Activated T-cell treated with anti-CD3 and anti-CD28 coated beads for 4 hours (primary cell): ENCODE measurements at places on chromosomes 2 and 18.

- DNase-seq = no peak
These were observed 17.5 kb downstream of the CAPN13 start for GRCh38 chr2:30789670-30790210.

GRCh38 chr2:105470979-105471378 lies 72.1 kb upstream of the FHL2 start:
- DNase-seq = no peak

DNA sequence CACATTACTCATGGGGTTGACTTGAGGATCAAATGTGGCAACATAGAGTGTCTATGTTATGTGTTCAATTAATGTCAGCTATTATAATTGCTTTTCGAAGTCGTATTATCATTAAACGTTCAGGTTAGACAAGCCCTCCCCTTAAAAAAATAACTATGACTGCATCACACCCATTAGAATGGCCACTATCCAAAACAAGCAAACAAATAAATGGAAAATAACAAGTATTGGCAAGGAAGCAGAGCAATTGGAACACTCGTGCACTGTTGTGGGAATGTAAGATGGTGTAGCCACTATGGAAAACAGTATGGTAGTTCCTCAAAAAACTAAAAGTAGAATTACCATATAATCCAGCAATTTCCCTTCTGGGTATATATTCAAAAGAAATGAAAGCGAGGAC lies 10.0 kb upstream of the CTIF start:
- DNase-seq = no peak

GRCh38 chr2:217920879-217921603 lies 81.8 kb downstream of the TNS1 start:
- DNase-seq = no peak

GRCh38 chr2:134681201-134681600 lies 37.6 kb downstream of the TMEM163 start:
- no peak for DNase-seq

DNA sequence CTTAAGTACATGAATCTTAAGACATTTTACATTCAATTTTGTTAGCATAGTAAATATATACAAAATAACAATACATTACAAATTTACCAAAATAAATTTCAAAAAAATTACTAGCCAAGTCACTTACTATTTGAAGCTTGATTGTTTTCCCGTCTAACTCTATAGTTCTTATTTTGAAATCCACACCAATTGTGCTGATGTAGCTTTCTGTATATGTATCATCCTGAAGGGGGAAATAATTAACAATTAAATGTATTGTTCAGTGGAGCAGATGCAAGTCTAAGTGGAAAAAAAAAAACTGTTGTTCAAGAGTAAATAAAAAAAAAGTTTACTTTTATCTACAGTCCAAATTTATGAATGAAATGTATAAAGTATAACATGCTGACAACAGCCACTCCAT lies 32.1 kb downstream of the RAB1A start:
- DNase-seq = no peak

DNA sequence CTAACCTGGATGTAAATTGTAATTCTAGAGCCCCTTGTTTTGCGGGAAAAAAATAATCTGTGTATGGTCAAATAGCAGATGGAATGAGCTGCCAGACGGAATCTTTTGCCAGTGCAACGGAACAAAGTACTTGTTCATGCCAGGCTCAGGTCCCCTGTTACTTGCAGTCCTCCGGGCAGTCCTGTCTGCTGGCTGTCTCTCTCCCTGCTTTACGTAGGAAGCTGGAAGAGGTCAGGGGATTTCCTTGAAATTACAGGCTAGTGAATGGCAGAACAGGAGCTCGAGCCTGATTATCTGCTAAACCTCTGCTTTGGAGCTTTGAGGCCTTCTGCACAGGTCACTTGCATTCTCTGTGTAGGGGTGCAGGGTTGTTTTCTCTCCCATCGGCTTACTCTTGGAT lies 54.8 kb downstream of the LRRFIP1 start:
- DNase-seq = no peak

- DNase-seq = no peak
These were observed 48.5 kb downstream of the SMAD7 start for GRCh38 chr18:48902023-48902855.

DNA sequence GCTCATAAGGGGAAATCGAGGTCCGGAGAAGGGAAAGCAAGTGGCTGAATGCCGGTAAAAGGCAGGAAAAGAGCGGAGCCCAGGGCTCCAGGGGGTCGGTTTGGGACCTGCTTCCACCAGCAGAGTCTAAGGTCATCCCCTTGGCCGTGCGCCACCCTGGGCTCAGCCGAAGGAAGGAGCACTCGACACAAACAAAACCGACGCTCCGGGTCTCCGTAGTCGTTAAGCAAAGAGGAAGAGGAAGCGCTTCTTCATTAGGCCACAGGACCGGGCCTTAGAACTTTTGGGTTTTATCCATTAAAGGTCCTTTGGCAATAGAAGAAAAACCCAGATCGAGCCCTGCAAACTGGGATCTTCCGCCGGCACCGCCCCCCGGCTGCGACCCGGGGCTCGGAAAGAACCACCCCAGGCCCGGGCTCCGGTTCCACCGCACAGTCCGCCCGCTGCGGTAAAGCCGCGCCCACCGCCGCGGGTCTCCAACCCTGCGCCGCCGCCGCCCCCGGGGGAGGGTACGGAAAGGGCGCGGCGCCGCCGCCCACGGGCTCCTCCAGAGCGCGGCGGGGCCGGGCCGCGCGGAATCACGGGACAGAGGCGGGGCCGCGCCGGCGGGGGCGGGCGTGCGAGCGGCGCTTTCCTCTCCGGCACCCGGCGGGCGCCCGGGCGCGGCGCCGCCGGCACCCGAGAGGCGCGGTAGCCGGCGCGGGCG lies at the start of gene TTL:
Gene TTL (plus strand): TSS at position 629 of the 706 bp plus-strand sequence. CDS start 189 bp downstream, outside the sequence.
- DNase-seq = peak; percentile 72

DNA sequence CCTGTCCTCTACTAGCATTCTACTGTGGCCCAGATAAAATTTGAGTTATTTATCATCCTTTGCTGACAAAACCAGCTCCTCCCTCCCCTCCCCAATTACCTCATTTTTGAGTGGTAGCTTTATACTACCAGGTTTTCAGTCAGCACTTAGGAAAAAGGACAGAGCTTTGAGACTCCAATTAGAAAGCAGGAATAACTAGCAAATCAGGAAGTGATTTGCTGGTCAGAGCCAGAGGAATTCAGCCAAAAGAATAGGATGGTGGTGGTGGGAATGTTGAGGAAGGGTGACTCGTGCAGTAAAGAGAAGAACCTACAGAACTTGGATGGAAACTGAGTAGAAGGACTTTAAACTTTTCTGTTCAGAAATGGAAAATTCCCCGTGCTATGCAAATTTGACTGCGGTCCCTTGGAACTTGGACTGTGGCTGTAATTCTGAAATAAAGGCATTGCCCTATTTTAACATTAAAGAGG lies 3.7 kb downstream of the MYL12B start:
- DNase-seq = no peak

GRCh38 chr2:175576270-175576669 lies 394.8 kb upstream of the ATP5MC3 start:
- DNase-seq = no peak

DNA sequence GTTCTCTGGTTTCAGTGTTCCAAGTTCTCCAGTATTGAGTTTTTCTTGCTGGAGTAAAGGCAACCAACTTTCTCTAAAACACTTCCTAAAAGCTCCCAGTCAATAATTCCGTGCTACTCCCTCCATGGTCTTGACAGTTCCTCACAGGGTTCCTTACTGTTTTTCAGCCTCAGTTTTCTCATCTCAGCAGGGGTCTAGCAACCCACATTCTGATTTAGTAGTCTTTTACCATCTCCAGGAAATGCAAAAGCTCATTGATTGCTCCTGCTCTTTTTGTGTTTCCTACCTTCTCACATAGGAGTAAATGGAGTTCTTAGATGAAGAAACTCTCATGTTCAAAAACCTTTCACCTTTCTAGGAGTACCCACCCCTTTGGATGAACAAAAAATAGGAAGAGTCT lies 978.8 kb upstream of the POU3F3 start:
- DNase-seq = no peak

GRCh38 chr2:24272907-24273306 lies 87.4 kb downstream of the ITSN2 start:
- DNase-seq = no peak

GRCh38 chr2:72165792-72166191 lies 18.1 kb upstream of the CYP26B1 start:
- DNase-seq = no peak

GRCh38 chr2:180787330-180787729 lies 193.1 kb upstream of the UBE2E3 start:
- no peak for DNase-seq

DNA sequence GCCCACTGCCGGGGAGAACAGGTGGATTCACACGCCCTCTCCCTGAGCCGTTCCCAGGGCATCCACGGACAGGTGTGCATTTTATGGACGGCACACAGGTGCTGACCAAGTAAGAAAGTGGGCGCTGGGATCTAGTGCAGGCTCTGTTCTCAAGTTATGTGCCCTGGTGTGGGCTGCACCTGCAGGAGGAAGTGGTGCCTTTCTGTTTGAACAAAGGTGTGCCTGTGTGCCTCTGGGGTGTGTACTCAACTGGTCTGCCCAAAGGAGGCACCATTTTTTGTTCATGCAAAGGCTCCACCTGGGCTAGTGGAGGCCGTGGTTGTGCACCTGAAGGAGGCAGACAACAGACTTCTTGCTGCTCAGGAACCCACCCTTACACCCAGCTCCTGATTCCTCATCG lies 88.2 kb upstream of the HK2 start:
- DNase-seq = no peak

DNA sequence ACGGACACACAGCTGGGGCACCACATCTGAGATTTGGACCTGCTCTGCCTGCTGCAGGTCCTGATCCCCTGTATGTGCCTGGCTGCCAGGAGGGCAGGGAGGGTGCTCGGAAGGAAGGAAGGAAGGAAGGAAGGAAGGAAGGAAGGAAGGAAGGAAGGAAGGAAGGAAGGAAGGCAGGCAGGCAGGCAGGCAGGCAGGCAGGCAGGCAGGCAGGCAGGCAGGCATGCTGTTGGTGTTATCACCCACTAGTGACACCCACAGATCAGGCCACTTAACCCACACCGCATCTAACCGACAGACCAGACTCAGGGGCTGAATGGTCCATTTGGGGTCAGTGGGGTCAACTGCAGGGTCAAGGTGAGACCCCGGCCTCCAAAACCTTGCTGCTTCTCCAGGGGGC lies 5.8 kb downstream of the KLHL30 start:
- no peak for DNase-seq

- DNase-seq = no peak
These were observed 79.2 kb downstream of the PTPRM start for GRCh38 chr18:7646174-7646886.

GRCh38 chr18:47682876-47683275 lies 247.6 kb downstream of the SMAD2 start:
- DNase-seq = no peak

DNA sequence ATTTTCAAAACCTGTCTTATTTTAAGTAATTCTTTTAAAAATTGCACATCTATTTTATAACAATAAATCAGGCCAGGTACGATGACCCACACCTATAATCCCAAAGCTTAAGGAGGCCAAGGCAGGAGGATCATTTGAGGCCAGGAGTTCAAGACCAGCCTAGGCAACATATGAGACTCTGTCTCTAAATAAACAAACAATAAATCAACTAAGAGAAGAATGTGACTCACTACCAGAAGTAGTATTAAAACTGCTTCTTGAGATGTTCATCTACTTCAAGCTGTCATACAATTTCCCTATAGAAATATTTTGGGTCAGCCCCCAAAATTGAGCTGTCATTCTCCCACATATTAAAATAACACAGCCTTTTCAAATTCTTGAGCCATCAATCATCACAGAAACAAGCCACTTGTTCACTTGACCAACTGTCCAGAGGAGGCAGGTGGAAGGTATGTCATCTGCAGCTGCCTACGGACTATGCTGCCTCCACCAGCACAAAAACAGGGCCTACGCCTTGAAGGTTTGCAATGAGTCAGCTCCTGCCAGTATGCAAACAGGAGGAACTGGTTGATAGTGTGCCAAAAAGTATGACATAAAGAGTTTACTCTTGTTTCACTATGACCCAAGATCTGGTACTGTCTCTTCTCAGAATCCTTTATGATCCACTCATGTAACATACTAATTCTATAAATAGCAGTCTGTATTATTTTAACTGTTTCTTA lies 33.6 kb downstream of the KIDINS220 start:
- DNase-seq = no peak

DNA sequence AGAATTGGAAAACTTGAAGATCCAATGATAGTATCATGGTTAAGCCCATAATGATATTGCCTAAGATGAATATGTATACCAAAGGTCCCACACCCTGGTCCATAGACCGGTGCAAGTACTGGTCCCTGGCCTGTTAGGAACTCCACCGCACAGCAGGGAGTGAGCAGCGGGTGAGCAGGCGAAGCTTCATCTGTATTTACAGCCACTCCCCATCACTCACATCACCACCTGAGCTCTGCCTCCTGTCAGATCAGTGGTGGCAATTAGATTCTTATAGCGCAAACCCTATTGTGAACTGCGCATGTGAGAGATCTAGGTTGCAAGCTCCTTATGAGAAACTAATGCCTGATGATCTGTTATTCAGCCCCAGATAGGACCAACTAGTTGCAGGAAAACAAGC lies 402.4 kb downstream of the EPHA4 start:
- DNase-seq = no peak

DNA sequence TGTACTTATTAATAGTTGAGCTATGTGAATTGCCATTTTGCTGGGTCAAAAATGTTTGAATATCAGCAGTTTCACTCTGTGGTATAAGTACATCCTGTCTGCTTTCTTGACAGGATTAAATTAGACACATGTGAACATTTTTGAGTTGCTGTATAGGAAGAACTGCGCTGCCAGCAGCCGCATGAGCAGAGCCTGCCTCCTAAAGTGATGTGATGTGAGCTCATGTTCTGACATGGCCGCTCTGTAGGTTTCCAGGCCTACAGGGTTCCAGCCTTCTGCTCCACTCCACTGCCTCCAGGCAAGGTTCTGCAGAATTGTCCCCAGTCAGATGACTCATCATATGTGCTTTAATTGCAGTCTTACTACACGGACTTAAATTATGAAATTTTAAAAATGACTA lies 119.7 kb upstream of the NFATC1 start:
- no peak for DNase-seq

DNA sequence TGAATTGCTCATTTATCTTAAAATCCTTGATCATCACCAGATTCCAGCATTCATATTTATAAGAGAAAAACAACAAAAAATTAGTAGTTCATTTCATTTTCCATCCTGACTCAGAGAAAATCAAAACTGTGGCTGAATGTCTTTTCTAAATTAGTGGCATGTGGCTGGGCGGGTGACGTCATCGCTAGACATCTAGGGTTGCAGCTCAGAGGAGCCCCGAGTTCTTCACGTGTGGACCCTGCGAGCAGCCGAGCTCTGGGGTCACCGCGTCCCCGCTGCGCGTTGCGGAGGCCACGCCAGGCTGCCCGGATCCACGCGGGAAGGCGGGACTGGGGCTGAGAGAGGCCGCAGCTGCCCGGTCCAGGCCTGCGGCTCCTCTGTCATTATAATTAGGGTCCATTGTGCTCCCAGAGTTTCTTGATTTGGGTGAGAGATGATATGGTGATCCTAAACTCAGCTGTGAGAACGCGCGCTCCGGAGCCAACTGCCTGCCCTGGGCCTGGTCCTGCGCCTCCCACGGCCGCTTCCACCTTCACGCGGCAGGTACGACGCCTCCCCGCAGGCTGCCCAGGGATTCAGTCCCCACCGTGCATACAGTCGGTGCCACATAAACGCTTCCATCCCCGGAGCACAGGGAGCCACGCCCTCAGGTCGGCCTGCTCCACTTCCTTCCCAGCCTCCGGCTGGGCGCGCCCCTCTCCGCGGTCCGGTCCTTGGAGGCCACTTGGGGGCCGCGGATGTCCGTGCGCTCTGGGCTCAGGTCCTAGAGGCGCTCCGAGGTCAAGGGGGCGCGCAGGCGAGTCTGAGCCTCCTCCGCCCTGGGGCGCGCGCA lies 56.5 kb downstream of the TMEM18 start:
- no peak for DNase-seq

GRCh38 chr2:125596612-125597011 lies 1059.3 kb upstream of the GYPC start:
- DNase-seq = no peak

- no peak for DNase-seq
These were observed 204.4 kb upstream of the RASGRP3 start for GRCh38 chr2:33272001-33272400.
